ENCODE measurements at places on chromosomes 7 and 10.
A peak's percentile ranks its signal among the peaks of the same experiment; 100 is the strongest.

DNA sequence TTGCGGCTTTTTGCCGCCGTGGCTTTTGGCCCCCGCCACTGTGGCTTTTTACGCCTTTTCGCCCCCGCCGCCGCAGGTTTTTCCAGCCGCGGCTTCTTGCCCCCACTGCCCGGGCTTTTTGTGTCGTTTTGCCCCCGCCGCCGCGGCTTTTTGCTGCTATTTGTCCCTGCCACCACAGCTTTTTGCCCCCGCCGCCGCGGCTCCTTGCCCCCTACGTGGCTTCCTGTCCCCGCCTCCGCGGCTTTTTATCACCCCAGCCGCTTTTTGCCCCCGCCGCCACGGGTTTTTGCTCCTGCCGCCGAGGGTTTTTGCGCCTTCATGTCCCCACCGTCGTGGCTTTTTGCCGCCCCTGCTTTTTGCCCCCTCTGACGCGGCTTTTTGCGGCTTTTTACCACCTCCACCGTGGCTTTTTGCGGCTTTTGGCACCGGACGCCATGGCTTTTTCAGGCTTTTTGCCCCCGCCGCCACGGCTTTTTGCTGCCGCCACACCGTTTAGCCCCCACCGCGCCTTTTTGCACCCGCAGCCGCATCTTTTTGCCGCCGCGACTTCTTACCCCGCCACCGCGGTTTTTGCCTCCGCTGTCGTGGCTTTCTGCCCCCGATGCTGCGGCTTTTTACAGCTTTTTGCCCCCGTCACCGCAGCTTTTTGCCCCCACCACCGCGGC is 637.0 kb downstream of the ZNF716 start:
- no peak for DNase-seq

- DNase-seq = no peak
Observed at GRCh38 chr7:51080622-51081269, 235.9 kb downstream of the COBL start.

- DNase-seq = no peak
Observed at GRCh38 chr10:79128241-79128922, 59.6 kb downstream of the ZMIZ1 start.

DNA sequence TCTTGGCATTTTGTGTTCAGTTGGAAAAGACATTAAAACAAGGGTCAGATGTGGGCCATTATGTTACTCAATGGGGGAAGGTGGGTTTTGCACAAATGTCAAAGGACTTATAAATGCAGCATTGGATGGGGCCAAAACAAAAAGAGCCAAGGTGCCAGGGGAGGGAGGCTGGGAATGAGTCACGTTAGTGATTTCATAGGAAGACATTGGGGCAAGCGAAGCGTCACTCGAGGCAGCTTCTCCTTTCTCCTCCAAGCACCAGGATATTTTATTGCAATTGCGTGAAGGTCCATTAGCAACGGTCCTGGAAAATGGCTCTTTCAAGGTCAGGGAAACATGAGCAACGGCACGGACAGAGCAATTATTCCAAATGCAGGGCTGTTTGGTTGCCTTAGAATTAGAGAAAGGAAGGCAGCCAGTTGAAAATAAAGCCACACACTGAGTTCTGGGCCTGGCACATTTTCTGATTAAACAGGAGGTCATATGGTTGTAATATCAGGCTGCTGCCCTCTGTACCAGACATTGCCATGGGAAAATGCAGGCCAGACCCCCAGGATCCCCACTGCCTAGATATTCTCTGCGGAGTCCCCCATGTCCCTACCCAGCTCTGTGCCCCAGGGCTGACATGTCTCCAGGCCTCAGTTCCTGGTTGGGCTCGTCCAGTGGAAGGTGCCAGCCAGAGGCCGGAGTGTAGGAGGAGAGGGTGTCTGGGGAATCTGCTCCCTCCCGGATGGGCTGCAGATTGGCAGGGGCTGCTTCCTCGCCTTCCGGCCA is 63.3 kb upstream of the NANOS1 start:
- DNase-seq = no peak

GRCh38 chr10:92219559-92219958 is 71.3 kb downstream of the CPEB3 start:
- no peak for DNase-seq

DNA sequence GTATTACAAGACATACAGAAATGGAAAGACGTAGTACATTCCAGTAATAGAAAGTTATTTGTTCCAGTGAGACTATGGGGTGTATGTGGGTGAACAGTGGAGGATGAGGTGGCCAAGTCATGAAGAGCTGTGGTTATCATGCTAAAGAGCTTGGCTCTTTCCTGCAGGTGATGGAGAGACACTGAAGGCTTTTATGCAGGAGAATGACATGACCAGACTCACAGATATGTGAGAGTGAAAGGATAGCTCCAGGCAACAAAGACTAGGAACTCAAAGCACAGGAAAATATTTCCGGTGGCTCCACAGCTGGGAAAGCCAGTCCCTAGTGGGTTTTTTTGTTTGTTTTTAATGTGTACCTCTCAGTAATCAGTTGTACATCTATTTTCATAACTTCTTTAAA is 133.5 kb downstream of the TSPAN12 start:
- DNase-seq = no peak

DNA sequence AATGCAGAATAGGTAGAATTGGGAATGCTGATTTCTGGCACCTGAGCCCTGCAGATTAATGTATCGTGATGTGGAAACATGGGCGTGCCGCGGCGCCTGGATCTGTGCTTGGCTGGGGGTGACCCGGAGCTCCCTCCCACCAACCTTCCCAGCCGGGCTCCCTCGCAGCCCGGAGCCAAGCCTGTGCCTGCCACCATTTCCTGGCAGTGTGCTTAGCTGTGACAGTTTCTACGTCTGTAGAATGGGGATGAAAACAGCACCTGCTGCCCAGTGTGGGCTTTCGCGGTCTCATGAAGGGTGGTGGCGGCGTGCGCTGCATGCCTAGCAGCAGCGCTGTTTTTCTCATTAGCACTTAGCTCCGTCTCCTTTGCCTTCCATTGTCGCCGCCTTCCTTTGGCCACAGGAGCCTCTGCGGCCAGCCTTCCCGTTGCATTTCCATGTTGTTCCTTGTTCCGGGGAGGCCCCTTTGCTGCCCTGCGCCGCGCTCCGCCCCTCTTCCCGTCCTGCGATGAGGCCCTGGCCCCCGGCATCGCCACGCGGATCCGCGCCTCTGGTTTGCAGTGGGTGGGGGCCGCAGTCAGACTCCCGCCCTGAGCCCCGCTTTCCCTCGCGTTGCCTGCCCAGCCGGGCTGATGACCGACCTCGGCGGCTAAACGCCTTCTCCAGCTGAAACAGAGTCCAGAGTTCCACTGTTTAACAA is 84.2 kb downstream of the CUL1 start:
- DNase-seq = no peak

DNA sequence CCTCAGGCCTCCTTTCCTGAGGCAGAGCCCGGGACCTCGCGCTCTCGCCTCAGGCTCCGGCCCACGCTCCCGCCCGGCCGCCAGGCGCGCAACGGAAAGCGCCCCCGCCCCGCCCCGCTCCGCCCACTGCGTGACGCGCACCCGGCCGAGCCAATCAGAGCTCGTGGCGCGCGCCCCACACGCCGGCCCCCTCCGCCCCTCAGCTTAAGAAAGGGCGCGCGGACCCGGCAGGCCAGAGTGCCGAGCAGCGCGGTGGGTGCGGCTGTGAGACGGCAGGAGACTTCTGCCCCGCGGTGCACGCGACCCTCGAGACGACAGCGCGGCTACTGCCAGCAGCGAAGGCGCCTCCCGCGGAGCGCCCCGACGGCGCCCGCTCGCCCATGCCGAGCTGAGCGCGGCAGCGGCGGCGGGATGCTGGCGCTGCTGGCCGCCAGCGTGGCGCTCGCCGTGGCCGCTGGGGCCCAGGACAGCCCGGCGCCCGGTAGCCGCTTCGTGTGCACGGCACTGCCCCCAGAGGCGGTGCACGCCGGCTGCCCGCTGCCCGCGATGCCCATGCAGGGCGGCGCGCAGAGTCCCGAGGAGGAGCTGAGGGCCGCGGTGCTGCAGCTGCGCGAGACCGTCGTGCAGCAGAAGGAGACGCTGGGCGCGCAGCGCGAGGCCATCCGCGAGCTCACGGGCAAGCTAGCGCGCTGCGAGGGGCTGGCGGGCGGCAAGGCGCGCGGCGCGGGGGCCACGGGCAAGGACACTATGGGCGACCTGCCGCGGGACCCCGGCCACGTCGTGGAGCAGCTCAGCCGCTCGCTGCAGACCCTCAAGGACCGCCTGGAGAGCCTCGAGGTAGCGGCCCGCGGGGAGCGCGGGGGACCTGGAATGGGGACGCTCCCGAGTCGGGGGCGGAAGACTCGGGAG is at the start of gene NPTX2:
Gene NPTX2 (plus strand): TSS at position 235 of the 909 bp plus-strand sequence. CDS start 177 bp downstream, at position 412.
- no peak for DNase-seq

GRCh38 chr10:73413108-73413527 is 740 bp downstream of the ANXA7 start:
- peak; percentile 36 for DNase-seq
